ENCODE measurements at places on chromosomes 1 and 21.
A peak's percentile ranks its signal among the peaks of the same experiment; 100 is the strongest.

- no peak for DNase-seq
Observed at GRCh38 chr1:117561071-117561470, 44.8 kb upstream of the TENT5C start.

DNA sequence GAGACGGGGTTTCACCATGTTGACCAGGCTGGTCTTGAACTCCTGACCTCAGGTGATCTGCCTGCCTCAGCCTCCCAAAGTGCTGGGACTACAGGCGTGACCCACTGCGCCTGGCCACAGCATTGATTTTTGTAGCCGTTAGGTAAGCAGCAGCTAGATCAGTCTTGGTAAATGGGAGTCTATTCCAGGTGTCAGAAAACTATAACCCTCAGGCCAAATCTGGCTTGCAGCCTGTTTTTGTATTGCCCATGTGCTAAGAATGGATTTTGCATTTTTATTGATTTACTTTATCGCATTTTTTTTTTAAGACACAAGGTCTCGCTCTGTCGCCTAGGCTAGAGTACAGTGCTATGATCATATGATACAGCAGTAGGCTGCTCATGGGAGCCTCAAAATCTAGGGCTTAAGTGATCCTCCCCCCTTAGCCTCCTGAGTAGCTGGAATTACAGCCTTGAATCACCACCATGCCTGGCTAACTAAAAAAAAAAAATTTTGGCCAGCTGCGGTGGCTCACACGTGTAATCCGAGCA lies 16.6 kb upstream of the SRSF10 start:
- no peak for DNase-seq

- no peak for DNase-seq
Observed at GRCh38 chr1:157648317-157648716, 50.4 kb upstream of the FCRL4 start.

DNA sequence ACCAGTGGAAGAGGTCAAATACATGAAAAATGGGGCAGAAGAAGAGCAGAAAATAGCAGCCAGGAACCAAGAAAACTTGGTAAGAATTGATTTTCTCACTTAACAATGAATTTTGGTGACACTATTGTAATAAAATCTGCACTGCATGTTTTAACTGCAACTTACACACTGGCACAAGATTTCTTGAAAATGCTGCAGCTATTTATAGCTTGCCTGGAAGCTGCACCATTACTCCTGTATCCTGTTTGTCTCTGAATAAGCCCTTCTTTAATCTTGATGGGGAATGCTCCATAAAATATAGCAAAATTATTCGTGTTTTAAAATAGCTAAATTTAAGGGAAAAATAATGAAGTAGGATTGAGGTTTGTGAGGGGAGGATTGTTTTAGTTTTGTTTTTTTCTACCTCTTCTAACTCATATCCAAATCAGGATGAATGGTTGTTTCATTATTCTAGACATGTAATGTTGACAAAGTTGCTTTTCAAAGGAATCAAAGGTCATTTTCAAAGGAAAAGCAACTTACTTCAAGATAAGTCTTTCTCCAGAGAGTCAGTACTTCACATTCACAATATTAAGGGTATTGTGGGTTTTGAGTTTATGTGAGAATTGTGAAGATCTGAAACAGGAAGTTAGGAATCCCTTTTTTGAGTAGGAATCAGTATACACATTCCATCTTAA lies 120.9 kb downstream of the C1orf21 start:
- no peak for DNase-seq

DNA sequence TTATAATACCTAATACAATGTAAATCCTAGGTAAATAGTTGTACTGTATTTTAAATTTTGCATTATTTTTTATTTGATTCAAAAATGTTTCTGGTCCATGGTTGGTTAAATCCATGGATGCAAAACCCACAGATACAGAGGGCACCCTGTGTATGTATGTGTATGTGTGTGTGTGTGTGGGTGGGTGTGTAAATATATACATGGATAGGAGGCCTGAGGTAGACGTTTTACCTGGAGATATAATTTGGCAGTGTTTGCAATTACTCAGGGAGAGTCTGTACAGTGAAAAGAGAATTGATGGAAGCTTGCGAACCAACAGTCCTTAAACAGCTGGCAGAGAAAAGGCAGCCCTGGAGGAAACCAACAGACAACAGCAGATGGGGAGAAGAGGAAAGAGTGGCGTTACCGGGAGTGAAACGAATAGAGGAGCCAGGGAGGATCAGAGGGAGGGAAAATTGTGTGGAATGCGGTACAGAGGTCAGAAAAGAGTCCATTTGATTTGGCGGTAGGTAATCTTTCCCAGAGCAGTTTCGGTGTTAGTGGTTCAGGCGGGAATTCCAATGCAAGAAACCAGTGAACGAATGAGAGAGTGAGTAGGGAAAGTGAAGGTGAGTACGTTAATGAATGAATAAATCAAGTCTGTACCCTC lies 47.9 kb upstream of the NBL1 start:
- no peak for DNase-seq

- DNase-seq: no peak
Observed at GRCh38 chr1:32984455-32985171, 20.0 kb upstream of the RNF19B start.

GRCh38 chr1:230861970-230862595 lies 6.2 kb downstream of the C1orf198 start:
- no peak for DNase-seq

DNA sequence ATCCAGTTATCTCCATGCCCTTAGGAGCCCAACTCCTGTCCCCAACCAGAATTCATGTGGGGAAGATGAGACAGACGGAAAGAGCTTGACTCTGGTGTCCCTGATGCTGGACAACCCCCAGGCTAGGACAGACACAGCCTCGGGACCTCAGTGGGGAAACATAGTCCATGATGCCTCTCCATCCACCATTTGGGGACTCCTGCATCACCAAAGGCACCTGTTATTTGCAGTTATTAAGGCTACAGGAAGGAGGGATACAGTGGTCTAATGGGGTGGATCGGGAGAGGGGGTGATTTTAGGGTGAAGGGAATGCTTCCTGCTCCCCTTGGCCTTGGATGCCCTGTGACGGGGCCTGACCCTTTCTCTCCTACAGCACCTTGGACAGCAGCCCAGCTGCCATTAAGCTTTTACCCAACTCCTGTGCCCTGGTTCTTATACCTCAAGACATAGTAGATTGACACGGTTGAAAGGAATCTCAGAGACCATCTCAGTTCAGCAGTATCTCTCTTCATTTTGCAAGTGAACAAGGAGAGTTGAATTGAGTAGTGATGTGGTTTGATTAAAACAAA lies 111.6 kb downstream of the MATN1 start:
- no peak for DNase-seq

GRCh38 chr1:6694121-6694713 lies 7.4 kb downstream of the DNAJC11 start:
- DNase-seq: no peak

GRCh38 chr1:10457875-10458274 lies 8.0 kb downstream of the CORT start:
- DNase-seq: no peak

- DNase-seq: no peak
Observed at GRCh38 chr1:36866169-36866814, 168.0 kb downstream of the GRIK3 start.

DNA sequence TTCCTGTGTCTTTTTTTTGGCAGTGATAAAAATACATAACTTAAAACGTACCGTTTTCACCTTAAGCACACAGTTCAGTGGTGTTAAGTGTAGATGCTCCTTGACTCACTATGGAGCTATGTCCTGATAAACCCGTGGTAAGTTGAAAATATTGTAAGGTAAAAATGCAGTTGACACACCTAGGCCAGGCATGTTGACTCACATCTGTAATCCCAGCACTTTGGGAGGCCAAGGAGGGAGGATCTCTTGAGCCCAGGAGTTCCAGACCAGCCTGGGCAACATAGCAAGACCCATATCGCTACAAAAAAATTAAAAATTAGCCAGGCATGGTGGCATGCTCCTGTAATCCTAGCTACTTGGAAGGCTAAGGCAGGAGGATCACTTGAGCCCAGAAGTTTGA lies 73.6 kb upstream of the COG2 start:
- no peak for DNase-seq

DNA sequence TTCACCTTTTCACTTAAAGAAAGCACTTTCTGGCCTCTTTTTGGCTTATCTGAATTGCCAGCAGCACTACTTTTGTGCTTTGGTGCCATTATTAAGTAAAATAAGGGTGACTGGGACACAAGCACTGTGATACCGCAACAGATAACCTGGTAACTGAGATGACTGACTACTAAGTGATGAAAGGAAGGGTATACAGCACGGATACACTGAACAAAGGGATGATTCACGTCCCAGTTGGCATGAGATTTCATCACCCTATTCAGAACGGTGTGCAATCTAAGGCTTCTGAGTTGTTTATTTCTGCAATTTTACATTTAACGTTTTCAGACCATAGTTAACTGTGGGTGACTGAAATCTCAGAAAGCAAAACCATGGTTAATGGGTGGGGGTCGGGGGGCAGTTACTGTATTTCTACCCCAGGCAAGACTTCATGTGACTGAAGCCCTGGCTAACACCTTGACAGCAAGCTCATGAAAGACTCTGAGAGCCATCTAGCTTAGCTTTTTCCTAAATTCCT lies 102.8 kb downstream of the CLIC6 start:
- no peak for DNase-seq

GRCh38 chr1:212042436-212042835 lies 6.9 kb downstream of the DTL start:
- DNase-seq: no peak

GRCh38 chr1:157410457-157410856 lies 141.9 kb downstream of the FCRL5 start:
- DNase-seq: no peak

DNA sequence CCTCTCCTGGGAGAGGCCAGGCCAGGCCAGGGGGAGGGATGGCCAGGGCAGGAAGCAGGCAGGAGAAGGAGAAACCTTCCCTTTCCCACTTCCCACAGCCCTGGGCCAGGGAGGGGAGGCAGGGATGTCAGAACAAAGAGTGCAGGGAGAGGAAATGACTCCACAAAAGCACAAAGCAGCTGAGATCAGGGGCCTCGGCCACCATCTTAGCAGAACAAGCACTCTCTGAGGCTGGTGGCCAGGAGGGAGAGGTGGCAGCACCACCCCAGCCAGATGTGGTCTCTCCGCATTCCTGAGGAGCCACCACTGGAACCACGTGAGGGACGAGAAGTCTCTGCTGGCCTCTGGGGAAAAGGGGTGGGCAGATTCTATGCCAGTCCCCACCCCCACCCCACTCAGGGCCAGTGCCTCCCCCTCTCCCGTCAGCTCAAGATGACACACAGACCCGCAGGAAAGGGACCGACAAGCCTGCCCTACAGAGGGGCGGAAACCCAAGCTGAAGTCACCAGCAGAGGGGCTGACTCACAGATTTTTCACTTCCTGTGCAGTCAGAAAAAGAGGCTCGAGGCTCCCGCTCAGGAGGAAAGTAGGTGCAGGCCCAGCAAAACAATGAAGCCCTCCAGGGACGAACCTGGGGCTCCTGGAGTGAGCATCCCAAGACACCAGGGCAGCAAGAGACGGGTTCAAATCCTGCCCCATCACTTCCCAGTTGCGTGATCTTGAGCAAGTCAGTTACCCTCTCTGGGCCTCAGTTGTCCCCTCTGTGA lies 24.1 kb upstream of the ALDH4A1 start:
- DNase-seq: peak; percentile 91

DNA sequence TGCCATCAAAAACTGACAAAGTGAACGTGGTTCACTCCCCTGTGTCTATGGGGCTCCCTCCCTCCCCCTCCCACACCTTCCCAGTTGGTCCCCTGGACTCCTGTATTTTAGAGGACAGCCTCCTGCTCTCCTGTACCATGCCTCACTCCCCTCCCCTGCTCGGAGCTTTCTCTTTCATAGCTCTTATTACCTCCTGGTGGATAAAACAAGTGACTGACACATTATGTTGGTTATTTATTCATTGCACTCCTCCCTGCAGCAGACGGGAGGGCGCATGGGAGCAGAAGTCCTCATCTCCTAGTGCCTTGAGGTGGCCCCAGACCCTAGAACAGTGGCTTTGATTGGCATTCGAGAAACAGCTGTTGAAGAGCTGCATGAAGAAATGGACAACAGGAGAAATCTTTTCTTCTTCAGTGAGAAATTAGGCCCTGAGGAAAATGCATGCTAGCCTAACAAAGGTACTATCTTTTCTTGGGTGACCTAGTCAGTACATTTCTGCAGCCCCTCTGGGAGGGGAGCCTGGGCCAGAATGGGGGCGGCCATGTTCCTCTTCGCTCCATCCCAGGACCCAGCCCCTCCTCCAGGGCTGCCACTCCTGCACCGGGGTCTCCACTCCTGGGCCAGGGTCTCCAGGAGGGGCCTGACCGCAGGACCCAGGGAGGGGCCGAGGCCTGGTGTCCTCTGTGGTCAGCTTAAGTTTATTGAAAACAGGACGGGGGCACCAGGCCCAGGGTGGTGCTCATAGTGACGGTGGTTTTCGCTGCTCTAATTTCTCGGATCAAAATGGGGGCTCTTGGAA lies 1.2 kb upstream of the TFF1 start:
- no peak for DNase-seq

DNA sequence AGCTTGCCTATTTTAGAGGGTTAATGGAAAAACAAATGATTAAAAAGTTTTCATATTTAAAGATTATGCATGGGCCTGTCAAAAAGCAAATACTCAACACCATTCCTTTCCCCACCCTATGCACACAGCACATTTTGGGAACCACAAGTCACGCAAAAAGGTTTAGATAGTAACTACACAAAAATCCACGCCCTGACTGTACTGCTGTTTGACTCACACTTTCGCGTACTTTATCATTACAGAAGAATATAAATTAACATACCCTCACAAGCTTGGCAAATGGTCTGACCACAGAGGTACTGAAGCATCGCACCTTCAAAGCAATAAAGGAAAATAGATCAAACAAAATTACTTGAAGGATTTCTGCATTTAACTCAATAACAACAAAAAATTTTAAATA lies 1.4 kb downstream of the ATP5PO start:
- DNase-seq: no peak

GRCh38 chr1:80755944-80756343 lies 1044.8 kb upstream of the ADGRL2 start:
- no peak for DNase-seq

DNA sequence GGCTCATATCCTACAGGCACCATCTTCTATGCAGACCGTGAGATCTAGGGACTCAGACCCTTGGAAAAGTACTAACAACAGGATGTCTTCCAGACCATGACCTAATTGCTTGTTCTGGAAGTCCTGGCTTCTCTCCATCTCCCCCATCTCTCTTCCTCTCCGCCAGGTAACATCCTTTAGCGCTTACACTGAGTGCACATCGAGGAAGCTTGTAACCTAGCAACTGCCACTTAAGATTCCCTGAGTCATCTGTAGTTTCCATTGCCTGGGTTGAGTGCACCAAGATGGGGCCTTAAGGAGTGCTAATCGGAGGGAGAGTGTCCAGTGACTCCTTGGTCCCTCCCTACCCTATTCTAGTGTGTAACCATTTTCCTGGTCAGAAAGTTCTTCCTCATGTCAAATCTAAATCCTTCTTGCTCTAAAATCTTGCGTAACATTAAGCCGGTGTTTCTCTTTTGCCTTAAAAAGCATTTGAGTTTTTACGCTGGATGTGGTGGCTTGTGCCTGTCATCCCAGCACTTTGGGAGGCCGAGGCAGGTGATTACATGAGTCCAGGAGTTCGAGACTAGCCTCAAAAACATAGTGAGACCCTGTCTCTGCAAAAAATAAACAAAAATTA lies 9.7 kb downstream of the KLHDC8A start:
- DNase-seq: no peak
